ENCODE measurements at places on chromosomes 1 and 21. TPM values are rescaled to one million over a fixed set of nuclear protein-coding genes. Genes with fewer than 3 reads are reported as not detected.

DNA sequence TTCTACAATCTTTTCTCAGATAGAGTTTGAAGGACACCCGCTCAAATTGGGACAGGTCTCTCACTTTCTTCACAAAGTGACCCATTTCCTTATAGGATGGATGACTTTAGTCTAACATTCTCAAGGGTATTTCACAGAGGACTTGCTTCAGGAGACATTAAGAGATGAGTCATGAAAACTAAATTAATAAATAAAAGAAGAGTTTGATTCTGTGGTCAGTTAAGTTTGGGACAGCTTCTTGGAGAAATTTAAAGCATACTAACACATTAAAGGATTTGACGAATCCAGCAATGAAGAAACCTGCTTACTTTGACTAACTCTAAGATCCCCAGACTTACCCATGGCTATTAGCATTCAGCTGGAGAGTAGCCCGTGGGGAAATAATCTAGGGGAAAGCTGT is 95.6 kb upstream of the RAB3GAP2 start:
- DNase-seq = no peak

VHLL gene
- total RNA-seq = not detected

- DNase-seq = no peak
These were observed 6.7 kb upstream of the PINK1 start for GRCh38 chr1:20626524-20626923.

DNA sequence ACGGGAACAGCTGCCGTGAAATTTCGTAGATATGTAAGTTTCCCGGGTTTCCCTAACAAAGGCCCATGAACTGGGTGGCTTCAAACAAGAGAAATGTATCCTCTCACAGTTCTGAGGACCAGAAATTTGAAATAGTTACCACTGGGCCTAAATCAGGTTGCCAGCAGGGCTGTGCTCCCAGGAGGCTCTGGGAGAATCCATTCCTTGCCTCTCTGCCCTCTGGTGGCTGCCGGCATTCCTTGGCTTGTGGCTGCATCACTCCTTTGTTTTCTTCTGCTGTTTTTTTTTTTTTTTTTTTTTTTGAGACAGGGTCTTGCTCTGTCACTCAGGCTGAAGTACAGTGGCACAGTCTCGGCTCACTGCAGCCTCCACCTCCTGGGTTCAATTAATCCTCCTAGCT is 23.7 kb downstream of the UMODL1 start:
- DNase-seq = no peak

GRCh38 chr1:99271249-99271648 is 7.0 kb downstream of the PLPPR4 start:
- no peak for DNase-seq

GRCh38 chr21:34844013-34844923 is 175.5 kb downstream of the CLIC6 start:
- DNase-seq = peak; percentile 40

TMEM269 gene
- total RNA-seq = 0.32 TPM

DNA sequence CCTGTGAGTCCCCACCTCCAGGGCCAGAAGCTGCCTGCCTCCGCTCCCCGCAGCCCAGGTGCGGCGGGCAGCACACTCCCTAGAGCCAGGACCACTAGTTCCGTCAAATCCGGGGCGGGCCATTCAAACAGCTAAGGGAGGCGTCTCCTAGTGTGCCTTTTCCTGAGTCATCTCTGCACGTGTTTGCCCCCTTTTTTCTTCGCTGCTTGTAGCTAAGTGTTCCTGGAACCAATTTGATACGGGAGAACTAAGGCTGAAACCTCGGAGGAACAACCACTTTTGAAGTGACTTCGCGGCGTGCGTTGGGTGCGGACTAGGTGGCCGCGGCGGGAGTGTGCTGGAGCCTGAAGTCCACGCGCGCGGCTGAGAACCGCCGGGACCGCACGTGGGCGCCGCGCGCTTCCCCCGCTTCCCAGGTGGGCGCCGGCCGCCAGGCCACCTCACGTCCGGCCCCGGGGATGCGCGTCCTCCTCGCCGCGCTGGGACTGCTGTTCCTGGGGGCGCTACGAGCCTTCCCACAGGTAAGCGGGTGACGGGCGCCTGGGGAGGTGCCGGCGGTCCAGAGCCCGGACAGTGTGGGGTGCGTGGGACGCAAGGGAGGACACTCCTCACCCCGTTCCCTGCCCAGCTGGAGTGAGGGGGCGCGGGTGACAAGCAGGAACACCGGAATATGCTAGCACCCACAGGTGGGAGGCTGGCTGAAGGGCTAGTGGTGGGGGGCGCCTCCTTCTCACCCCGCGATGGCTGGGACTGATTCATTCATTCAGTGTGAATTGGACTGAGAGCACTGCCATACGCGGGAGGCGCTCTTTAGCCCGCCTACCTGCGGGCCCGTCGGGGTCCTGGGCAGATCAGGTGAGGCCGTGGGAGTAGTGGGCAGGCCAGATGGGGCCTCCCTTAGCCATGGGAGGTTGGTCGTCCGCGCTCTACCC is at the start of gene TNFRSF8:
Gene TNFRSF8 (plus strand): TSS at position 163 of the 932 bp plus-strand sequence. CDS start 296 bp downstream, at position 459.
- no peak for DNase-seq

- no peak for DNase-seq
These were observed 3.6 kb downstream of the KIAA0040 start for GRCh38 chr1:175188936-175189335.

DNA sequence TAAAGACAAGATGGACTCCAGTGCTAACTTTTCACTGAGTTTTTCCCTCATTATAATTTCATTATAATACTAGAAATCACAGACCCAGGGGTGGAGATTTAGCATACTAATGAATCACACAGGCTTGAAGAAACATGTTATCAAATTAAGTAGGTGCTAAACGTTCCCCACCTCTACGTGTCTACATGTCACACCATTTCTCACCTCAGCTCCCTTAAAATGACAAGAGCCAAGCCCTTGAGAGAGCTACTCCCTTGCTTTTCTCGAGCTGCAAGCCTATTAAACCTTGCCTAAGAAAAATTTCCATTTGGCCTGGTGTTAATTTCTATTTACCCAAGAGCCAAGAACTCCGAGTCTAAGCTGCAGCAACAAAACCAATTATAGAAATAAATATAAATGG is 396.3 kb upstream of the NEGR1 start:
- DNase-seq = no peak

GRCh38 chr1:41810446-41810845 is 108.3 kb downstream of the HIVEP3 start:
- no peak for DNase-seq

DNA sequence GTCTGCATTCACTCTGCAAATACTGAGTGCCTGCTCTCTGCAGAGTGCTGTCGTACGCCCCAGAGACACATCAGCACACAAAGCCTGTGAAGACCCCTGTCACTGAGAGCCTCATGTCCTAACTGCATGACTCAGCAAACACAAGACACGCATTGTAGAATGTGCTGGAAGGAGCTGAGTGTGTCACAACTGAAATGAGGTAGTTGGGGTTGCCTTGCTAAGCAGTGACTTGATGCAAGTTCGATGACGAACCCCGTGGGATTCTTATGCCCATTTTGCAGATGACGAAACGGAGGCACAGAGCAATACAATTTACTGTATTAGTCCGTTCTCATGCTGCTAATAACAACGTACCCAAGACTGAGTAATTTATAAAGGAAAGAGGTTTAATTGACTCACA is 65.1 kb downstream of the RIPK4 start:
- no peak for DNase-seq

- DNase-seq = no peak
These were observed 43.4 kb downstream of the PTGS2 start for GRCh38 chr1:186636786-186637185.

GRCh38 chr1:193355178-193355577 is 168.8 kb upstream of the B3GALT2 start:
- no peak for DNase-seq

GRCh38 chr1:6426277-6426971 is 1.8 kb downstream of the ESPN start:
- no peak for DNase-seq

GRCh38 chr1:179082999-179083335 is 1.1 kb downstream of the TOR3A start:
- DNase-seq = no peak

GRCh38 chr1:200095057-200095577 is 67.6 kb downstream of the NR5A2 start:
- DNase-seq = no peak

GRCh38 chr1:216958569-216958968 is 235.3 kb upstream of the ESRRG start:
- DNase-seq = no peak

WDR64 gene
- total RNA-seq = not detected

DNA sequence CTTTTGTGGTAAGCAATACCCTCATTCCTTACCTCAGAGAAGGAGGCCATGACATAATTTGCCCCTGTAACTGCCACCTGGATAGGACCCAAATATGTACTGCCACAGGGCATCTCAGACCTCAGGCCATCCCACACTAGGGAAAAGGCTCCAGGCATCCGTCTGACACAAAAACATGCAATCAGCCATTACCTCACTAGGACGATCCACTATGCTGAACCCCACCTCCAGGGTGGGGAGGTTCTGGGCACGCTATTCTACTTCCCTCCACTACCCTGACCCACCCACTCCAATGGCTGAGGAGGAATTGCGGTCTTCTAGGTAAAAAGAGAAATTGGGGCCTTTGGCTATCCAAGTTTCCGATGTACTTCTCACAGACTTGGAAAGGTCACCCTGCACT is 53.6 kb downstream of the ERI3 start:
- no peak for DNase-seq

DNA sequence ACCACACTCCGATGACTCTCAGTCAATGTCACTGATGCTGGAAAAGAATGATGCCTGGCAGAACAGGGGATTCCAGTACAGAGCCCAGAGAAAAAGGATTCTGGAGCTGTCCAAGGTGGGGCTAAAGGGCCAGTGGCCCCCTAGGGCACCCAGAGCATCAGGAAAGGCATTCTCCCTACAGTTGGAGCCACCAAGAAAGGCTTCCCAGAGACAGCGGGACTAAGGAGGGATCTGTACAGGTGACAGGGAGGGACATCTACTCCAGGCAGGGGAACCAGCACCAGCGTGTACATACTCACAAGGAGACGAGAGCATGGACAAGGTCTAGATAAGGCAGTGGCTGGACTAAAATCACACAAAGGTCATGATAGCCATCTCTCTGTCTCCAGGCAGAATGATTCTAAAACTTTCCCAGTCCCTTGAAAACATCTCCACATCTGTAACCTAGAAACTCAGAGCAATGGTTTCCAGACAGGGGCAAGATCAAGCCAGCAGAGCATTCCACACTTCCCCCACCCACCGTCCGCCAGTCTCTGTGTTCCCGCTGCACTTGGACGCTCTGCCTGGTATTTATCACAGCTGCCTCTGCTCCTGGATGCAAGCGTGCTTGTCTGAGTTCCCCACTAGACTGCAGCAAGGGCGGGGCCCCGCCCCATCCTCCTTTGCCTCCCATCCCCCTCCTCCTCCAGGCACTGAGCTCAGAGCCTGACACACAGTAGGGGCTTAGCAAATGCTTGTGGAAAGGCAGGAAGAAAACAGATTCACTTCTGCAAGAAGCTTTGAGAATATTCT is 111.6 kb upstream of the ZC3H12A start:
- DNase-seq = peak; percentile 44

DNA sequence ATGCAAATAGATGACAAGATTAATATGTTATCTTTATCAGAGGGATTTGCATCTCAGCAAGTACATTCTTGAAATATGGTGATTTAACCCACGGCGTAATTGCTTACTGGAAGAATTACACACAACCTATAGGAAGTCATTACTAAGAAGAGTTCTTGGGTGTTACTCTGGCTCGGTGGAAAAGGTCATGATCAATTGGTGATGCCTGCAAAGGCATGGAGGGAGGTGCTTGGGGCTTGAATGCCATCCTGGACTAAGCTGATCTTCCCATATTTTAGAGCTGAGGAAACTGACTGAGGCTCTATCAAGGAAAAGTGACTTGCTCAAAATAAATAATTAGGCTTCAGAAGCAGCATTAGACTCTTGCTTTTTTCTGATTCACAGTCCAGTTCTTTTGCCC is 137.5 kb upstream of the JUN start:
- no peak for DNase-seq

- DNase-seq = no peak
These were observed 188.5 kb downstream of the TGFBR3 start for GRCh38 chr1:91697416-91697815.

GRCh38 chr1:7388141-7388487 is 383.0 kb upstream of the VAMP3 start:
- DNase-seq = no peak

GRCh38 chr1:219039017-219039681 is 134.5 kb upstream of the LYPLAL1 start:
- no peak for DNase-seq

GRCh38 chr21:32315511-32316281 is 17.0 kb downstream of the MRAP start:
- DNase-seq = no peak

OR2T3 gene
- total RNA-seq = not detected

DNA sequence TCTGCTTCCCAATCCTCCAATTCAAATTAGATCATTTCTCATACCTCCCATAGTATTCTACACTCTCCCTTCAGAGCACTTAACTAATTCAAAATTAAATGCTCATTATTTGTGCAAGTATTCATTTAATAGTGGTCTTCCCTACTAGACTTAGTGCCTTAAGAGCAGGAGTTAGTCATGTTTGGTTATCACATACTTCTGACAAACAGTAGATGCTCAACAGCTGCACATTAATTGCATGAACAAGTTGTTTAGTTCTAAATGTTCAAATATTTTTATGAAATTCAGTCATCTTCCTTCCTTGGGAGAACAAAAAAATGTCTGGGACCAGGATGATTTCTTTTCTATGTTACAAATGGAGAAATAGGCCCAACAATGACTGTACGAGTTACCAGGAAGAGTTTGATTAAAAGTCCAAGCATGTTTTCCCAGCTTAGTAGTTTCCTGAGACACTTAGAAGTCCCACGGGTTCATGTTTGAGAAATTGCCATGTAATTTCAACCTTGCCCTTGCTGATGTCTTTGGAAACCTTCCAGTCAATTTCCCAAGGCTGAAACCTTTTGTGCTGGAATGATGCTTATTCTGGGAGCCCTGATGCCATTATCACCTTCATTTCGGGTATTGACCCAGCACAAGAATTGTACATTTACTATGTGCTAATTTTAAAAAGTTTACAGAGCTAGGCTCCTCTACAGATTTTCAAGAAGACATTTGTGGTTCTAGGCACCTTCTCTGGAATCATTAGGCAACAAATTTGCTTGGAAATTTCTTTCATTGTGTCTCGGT is 437.9 kb upstream of the PLXNA2 start:
- no peak for DNase-seq

- no peak for DNase-seq
These were observed 433.1 kb downstream of the NPHP4 start for GRCh38 chr1:5559078-5559477.

TNFRSF9 gene
- 0.15 TPM for total RNA-seq

DNA sequence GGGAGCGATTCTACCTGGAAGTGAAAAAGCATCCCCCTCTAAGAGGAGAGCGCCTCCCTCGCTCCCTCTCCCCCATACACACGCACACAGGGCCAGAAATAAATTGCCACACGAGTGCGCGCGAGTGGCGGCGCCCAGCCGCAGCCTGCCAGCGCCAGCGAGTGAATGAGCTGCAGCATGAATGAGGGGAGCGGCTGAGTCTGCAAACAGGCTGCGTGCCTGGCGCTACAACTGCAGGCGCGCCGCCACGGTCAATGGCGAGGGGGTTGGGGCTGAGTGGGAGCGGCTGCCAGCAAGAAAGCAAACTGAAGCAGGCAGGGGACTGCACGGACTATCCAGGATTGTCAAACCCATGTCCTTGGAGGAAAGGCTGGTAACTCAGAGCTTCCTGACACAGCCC is 2.2 kb downstream of the CAMK1G start:
- peak; percentile 66 for DNase-seq

- no peak for DNase-seq
These were observed 76.3 kb downstream of the UCK2 start for GRCh38 chr1:165903672-165904071.

Measured in glutamatergic neuron (in vitro differentiated cells).